ENCODE measurements at places on chromosomes 12 and 14. TPM values are rescaled to one million over a fixed set of nuclear protein-coding genes. Genes with fewer than 3 reads are reported as not detected.

STON2 gene
- 0.68 TPM for total RNA-seq

KRT71 gene
- not detected for total RNA-seq

YEATS4 gene
- total RNA-seq: 36.2 TPM

SARNP gene
- 69.6 TPM for total RNA-seq

GALNT16 gene
- 0.16 TPM for total RNA-seq

SERPINA6 gene
- total RNA-seq: not detected

SRRM4 gene
- total RNA-seq: not detected
